Anterior cingulate cortex (tissue), 58 donors: ENCODE measurements at places on chromosomes 5 and 9.

GRCh38 chr5:180101451-180102105 lies 30.0 kb upstream of the RNF130 start:
- DNase-seq, result no peak

GRCh38 chr5:151676314-151676712 lies 10.4 kb downstream of the SPARC start:
- no peak for DNase-seq

DNA sequence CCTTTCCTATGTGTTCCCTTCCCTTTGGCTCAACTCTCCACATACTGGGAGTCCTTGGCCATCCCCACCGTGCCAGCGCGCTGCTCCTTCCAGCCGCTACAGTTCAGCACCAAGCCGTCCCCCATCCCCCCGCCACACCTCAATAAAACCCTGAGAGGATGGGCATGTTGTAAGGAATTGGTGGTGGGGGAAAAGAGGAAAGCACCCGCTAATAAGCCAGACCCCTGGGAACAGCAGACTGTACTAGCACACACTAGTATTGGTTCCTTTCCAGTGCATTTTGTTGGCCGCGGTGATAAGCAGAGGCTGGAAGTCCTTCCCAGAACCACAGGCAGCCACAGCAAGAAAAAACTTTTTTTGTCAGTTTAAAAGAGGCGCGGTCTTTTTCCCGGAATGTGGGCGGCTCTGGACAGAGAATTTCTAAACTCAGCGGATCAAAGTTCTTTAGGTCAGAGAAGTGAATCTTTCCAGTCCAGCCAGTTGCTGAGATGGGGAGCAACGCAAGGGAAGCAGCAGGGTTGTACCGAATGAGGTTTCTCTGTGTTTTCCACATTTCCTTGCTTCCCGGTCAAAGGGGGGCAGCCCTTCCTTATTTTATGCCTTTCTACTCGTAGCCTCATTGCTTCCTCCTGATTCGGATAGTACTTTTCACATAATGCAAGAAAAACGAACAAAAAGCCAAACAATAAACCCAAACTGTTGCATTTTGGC lies 2.1 kb downstream of the CHSY3 start:
- no peak for DNase-seq

DNA sequence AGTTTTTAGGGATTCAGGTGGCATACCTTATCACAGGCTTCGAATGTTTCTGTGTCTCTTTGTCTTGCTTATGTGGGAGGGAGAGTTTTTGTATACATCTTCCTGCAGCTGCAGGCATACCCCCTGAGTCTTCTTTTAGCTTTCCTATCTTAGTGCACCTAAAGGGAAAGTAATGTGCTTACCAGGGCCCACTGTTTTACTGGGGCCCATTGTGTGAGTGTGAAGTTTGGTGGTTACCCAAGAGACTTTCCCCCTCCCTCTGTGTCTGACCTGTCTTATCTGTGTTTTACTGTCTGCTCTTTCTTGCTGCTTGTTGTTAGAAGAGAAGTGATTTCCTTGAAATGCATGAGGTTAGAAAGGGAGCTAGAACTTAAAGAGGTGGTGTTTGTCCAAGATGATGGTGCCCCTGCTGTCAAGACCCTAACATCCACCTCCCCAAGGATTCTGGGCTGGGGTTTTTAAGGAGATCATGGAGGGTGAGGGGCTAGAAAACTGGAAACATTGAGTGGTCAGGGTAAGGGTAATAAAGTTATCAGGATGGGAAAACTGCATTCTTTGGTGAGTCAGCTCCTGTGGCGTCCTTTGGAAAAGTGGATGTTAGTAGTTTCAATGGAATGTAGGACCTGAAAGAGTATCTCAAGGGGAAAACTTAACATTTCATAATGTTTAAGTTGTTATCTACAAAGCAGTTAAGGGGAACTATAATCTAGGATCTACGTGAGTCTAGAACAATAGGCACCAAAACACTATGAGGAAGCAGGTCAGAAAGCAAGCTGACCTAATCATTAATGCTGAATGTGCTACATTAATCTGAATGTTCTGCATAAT lies 583.5 kb upstream of the TUSC1 start:
- DNase-seq, result no peak

DNA sequence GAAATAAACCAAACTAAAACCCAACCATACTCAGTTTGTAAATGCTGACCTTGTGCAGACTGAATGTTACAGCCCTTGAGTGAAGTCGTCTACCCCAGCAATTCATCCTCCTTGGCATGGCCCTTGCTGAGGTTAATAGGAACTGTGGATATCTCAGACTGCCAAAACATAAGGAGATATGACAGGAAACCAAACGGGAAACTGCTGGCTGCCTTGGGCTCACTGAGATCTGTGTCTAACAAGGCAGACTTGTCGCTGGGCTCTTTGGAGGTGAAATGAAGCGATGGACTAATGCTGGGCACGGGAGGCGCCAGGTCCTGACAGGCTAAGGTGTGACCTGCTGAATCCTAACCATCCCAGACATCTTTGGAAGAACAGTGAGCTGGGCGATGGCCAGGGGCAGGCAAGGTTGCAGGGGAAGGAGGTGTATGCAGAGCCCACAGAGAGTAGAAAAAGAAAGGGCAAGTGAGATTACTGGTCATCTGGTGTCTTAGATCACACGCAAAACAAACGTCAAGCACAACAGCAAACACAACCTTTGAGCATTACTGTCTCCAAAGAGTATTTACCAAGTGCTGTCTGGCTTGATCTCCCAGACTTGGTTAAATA lies 44.6 kb upstream of the ALDH1A1 start:
- DNase-seq, result no peak

GRCh38 chr5:147985608-147986007 lies 78.2 kb upstream of the SPINK5 start:
- DNase-seq, result no peak

- DNase-seq, result no peak
Observed at GRCh38 chr5:143779506-143779905, 32.5 kb upstream of the HMHB1 start.

GRCh38 chr9:126367139-126367538 lies 40.5 kb downstream of the MVB12B start:
- DNase-seq, result no peak
